ENCODE measurements at places on chromosomes 7 and 10. TPM values are rescaled to one million over a fixed set of nuclear protein-coding genes. Genes with fewer than 3 reads are reported as not detected.

FGF8 gene
- 0.17 TPM for total RNA-seq

NXPH1 gene
- total RNA-seq: not detected

CCNJ gene
- 7.5 TPM for total RNA-seq

IL15RA gene
- 2.7 TPM for total RNA-seq

CYP2W1 gene
- total RNA-seq: not detected

MRC1 gene
- not detected for total RNA-seq

BAIAP2L1 gene
- 45.8 TPM for total RNA-seq

CYP17A1 gene
- total RNA-seq: not detected

ACSM6 gene
- total RNA-seq: not detected

Measured in A549 treated with Mapracorat at 1 μM for 4 hours (cell line).